Smooth muscle cell of the coronary artery (primary cell): ENCODE measurements at places on chromosomes 4 and X. TPM values are rescaled to one million over a fixed set of nuclear protein-coding genes. Genes with fewer than 3 reads are reported as not detected.

Gene ARHGAP36
- not detected in 2 replicates for total RNA-seq

Gene EDA2R
- 8.3 and 15.3 TPM in 2 replicates for total RNA-seq

Gene DUX4
- total RNA-seq, result not detected in 2 replicates

Gene SPATA18
- total RNA-seq, result 9.9 and 24.5 TPM in 2 replicates

Gene RFC1
- total RNA-seq, result 41.1 and 41.9 TPM in 2 replicates

Gene TNIP3
- total RNA-seq, result under 0.01 TPM in 2 replicates

Gene TMSB15A
- total RNA-seq, result 1.1 TPM in 1 of 2 replicates, not detected in the other

Gene ANOS1
- 0.94 and 11.7 TPM in 2 replicates for total RNA-seq

Gene ASB12
- total RNA-seq, result not detected in 2 replicates

Gene ADH7
- total RNA-seq, result 0.70 TPM in 1 of 2 replicates, not detected in the other

Gene MAGEE2
- not detected in 2 replicates for total RNA-seq

Gene HTR2C
- total RNA-seq, result not detected in 2 replicates

Gene SHISA3
- total RNA-seq, result 0.23 and 4.7 TPM in 2 replicates

Gene TCEAL3
- total RNA-seq, result 24.3 and 27.8 TPM in 2 replicates

Gene RIBC1
- total RNA-seq, result 0.68 and 0.94 TPM in 2 replicates

Gene TNIP2
- total RNA-seq, result 45.2 and 78.7 TPM in 2 replicates

Gene KDR
- total RNA-seq, result 1.9 and 16.5 TPM in 2 replicates

Gene CT55
- not detected in 2 replicates for total RNA-seq

Gene CT45A5
- not detected in 2 replicates for total RNA-seq

Gene PF4V1
- total RNA-seq, result 3.6 and 10.6 TPM in 2 replicates

Gene PNCK
- 0.30 and 0.47 TPM in 2 replicates for total RNA-seq

Gene RAB40A
- 0.08 TPM in 1 of 2 replicates, not detected in the other for total RNA-seq

Gene RHOXF2
- not detected in 2 replicates for total RNA-seq

Gene SPIN2A
- 0.15 and 2.1 TPM in 2 replicates for total RNA-seq

Gene IBSP
- 0.90 TPM in 1 of 2 replicates, not detected in the other for total RNA-seq

Gene F11
- not detected in 2 replicates for total RNA-seq

Gene TENM3
- total RNA-seq, result 0.08 and 7.3 TPM in 2 replicates

Gene PRPS2
- total RNA-seq, result 23.6 and 51.6 TPM in 2 replicates

Gene PAGE4
- total RNA-seq, result not detected in 2 replicates

Gene TCEAL7
- total RNA-seq, result 5.1 and 5.9 TPM in 2 replicates
